ENCODE measurements at places on chromosomes 12 and 14.

DNA sequence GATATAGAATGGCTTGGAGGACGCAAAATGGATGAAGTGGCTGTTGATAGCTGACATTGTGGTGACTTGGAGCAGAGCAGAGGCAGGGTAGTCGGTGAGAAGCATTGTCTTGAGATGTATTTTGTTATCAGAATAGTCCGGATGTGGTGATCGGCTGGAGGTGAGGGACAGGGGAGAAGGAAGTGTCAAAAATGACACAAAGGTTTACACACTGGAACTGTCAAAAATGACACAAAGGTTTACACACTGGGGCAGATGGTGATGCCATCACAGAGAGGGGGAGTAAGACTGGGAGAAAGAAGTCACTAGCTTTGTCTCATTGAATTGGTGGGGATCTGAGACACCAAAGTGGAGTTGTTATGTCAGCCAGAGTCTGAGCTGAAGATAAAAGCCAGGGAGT lies 30.1 kb downstream of the CDKL1 start:
- DNase-seq: no peak

GRCh38 chr12:124259154-124260066 lies 35.5 kb upstream of the RFLNA start:
- peak; percentile 10 for DNase-seq

- DNase-seq: no peak
Observed at GRCh38 chr14:51167587-51168214, 72.3 kb upstream of the TMX1 start.

DNA sequence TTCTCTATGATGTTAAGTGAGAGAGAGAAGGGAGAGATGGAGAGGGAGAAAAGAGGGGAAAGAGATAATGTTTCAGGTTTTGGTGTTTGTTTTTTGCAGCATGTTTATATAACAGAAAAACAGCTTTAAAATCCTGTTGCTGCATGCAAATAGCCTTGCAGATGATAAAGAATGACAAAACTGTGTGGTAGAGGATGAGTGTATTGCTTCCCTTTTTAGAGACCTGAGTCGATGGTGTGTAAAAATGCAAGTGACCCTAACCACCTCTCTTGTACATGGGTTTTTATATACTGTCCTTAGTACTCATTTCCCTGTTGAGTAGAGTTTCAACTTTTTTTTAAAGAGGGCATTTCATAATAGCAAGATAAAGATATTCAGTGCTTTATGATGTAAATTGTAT lies 249.1 kb downstream of the AKAP6 start:
- DNase-seq: no peak
